ENCODE measurements at places on chromosomes 3 and 15.

GRCh38 chr3:128426128-128426921 lies 40.4 kb downstream of the DNAJB8 start:
- DNase-seq = no peak

DNA sequence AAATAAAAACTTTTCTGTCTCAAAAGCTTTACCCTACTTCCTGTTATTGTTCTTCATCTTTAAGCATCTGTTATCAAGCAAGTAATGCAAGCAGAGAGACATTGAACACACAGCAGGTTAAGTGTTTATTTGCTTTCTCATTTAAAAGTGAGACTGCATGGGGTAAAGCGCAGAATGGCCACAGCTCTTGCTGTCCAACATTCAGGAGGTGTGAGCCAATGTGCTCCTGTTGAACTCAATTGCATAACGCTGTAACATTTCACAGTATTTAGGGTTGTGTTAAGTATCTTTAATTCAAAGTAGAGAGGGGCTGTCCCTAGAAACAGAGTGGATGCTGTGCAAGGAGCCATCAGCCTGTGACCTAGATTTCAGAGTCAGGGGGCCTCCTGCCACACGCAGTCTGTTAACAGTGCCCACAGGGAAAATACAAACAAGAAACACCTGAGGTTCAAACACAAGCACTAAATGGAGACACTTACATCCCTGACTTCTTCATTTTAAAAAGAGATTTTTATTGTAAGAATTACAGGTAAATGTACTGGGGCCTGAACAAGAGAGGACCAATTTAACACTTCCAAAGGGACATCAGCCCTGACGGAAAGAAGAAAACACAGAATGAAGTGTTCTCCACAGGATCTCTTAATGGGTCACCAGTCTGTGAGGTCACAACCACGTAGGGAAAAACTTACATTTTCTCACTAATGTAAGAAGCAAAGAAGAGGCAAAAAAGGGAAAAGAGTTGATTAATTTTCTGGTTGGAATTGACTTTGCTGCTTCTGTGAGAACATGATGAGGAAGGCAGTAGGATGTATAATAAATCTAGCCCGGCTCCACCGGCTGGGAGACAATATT lies 815.1 kb downstream of the VGLL3 start:
- DNase-seq = no peak

DNA sequence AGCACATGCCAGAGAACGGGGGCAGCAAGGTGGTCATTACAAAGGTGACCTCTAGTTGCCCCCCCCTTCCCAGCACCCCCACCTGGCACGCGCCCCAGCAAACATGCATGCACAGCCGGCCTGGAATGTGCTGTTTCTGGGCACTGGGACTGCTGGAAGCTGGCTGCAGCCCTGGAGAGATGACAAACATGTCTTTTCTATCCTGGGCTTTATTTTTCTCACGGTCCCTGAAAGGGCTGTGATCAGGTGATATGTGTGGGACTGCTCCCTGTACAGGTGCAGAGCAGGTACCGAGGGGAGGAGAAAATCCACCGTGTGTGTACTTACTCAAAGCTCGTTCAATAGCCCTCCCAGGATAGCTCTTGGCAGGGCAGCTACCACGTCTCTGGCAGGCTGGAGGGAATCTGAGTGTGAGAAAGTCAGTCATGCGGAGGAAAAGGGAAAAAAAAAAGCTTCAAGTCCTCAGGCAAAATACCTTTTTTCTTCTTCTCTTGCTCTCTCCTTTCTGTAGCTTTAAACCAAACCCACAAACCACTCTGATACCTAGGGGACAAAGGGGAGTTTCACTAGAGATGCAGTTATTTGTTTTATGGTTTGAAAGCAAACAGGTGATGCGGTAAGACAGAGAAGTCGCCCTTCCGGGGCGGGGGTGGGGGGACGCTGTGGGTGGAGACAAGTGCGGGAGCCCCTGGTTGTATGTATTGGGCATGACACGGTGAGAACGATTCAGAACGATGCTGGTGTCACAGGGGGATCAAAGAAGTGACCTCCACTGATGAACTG lies 5.0 kb upstream of the HES1 start:
- DNase-seq = no peak

- DNase-seq = no peak
Measured at GRCh38 chr15:89139613-89140499, 51.6 kb downstream of the ABHD2 start.

DNA sequence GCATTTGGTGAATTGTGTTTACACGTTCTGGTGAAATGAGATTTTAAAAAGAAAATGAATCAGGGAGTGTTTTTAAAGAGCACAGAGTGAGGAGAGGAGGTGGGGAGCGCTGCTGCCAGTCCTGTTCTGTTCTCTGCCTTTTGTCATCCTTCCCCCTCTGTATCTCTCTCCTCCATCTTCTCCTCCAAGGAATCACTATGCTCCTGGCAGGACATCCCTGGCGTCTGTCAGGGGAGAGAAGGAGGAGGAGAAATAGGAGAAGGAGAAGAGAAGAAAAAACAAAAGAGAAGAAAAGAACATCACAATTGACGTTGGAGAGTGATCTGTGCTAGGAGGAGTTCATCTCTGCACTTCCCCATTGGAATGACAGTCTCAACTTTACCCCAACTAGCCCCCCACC lies 627.6 kb upstream of the TBL1XR1 start:
- no peak for DNase-seq

DNA sequence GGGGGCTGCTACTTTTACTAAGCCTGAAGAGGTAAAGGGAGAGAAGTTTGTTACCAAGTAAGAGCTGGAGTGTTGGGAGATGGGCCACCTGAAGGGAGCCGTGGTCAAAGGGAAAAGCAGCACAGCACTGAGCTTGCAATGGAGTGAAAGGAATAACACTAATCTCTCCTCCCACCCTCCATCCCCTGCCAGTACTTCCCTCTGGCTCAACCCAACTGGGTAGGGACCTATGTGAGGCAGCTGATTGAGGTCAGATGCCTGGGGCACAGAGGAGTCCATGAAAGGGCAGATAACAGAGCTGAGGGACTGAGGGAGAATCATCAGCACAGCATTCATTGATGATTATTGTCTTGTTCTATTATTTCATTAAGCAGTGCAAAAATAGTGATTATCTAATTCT lies 212.4 kb upstream of the TBC1D5 start:
- no peak for DNase-seq

DNA sequence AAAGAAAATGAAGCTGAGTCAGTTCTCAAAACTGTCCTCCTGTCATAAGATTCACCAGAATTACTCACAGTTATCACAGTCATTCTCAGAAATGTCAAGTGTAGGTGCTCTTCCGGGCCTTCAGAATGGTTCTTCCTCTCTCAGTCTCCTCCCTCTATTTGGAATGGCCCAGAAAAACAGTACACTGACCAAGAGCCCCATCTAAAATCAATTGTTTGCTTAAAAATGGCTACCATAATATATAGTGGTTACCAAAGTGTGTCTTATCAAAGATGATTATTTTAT lies 99.8 kb downstream of the MECOM start:
- DNase-seq = no peak

- no peak for DNase-seq
Measured at GRCh38 chr3:27877061-27878013, 155.2 kb upstream of the EOMES start.

- no peak for DNase-seq
Measured at GRCh38 chr3:159356606-159357005, 554.8 kb downstream of the MFSD1 start.

DNA sequence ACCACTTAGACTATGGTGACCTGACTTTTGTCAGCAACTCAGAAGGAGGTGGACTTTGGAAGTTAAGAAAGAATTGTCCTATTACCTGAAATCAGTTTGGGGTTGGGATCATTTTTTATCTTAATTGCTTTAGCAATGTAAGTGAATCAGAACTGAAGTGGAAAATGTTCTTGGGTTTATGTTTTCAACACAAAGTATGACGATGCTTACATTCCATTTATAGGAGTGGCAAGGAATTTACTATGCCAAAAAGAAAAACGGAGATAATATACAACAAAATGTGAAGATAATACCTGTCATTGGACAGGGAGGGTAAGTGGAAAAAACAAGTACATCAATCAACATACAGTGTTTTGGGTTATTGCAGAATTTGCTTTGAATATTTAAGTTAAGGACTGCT lies 116.1 kb downstream of the PDE8A start:
- no peak for DNase-seq

DNA sequence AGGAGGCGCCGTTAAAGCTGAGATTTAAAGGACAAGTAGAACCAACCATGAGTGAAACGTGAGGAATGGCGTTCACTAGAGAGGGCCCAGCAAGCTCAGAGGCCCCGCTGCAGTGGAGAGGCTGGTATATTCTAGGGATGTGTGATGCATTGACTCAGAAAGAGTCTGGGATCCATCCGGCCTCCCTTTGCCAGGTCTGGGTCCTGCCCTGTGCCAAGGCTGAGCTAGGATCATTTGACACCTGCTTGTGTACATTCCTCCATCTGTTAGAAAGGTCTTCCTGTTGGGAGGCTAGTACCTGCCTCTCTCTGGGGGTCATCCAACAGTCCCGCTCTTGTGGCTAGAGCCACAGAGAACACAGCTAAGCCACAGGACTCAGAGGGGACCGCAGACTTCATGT lies 28.4 kb downstream of the CA12 start:
- no peak for DNase-seq

- no peak for DNase-seq
Measured at GRCh38 chr3:105865867-105866350, 2.9 kb downstream of the CBLB start.

DNA sequence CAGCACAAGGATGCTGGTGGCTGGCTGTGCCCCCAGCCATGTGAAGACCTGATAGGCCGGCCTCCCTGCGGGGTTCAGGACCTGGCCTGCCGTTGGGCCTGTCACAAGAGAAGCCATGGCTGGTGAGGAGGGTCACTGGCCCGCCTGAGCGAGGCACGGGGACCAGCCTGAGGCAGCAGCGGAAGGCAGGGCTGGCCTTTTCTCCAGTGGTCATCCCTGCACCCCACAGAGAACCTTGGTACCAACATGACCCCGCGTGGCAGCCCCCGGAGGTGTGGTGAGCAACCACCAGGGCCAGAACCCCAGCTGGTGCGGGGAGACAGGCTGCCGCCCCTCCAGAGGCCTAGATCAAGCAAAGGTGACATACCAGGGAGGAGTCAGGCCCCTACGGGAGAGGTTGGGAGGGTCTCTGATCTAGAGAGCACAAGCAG lies 134.1 kb upstream of the MEF2A start:
- no peak for DNase-seq

DNA sequence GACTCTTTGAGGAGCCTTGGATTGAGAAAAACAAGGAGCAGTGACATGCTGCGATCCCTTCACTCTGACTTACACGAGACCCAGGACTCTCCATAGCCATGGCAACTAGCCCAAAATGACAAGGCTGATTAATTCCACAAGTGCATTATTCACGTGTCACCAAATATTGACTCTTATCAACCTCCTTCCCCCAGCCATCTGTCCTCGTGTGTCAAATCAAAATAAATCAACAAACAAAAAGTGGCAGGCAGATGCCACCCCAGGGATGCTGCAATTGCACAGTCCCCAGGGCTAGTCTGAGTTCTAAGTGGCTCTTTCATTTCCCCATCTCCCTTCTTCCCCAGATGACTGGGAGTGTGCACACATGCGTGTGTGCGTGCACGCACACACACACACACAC lies 104.9 kb downstream of the AQP9 start:
- no peak for DNase-seq

GRCh38 chr15:25424073-25424472 lies 14.8 kb downstream of the UBE3A start:
- DNase-seq = no peak

- no peak for DNase-seq
Measured at GRCh38 chr15:92711457-92711831, 55.9 kb upstream of the FAM174B start.

- DNase-seq = no peak
Measured at GRCh38 chr15:60585743-60586708, 107.1 kb upstream of the ICE2 start.

DNA sequence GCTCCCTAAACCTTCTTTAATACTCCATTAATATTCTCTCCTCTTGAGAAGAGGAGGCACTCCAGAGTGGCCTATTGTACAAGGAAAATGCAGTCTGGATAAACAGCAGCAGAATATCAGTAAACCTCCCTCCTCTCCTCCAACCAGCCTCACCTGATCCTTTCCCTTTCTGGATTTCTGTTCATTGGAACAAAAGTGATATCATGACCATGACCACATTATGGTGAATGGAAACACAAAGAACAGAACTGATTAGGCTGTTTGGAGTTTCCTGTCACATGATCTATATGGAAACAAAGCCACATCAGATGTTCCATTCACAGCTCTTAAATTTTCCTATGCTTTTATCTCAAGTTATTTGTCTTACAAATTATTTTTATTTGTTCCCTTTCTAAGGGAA lies 14.6 kb downstream of the C2CD4B start:
- DNase-seq = no peak

- DNase-seq = no peak
Measured at GRCh38 chr3:16770021-16770420, 114.7 kb upstream of the PLCL2 start.

All from activated CD8-positive, alpha-beta memory T cell treated with anti-CD3 and anti-CD28 coated beads for 1 hour (primary cell).